ENCODE measurements at places on chromosomes 7 and 10.

- DNase-seq, result peak; percentile 74
These were observed 202.0 kb downstream of the MAD1L1 start for GRCh38 chr7:2030475-2031450.

- DNase-seq, result no peak
These were observed 265.9 kb upstream of the SORCS1 start for GRCh38 chr10:107430446-107430845.

DNA sequence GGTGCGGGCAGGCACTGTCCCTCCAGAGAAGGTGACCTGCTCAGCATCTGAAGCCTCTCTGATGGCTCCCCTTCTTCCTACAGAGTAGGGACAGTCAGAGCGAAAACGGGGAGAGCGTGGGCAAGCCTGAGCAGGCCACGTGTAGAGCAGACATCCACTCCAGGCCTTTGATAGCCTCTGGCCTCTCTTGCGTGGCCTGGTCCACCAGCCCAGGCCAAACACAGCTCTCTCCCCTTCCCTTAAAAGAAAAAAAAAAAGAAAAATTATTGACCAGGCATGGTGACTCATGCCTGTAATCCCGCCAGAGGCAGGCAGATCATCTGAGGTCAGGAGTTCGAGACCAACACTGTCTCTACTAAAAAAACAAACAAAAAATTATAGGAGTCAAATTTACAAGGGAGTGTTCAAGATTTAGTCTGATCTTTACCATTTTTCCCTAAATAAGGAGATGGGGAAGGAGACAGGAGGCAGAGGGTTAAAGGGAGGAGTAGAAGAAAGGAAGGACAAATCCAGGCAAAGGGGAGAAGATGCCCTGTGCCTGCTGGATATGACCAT, 84.8 kb downstream of the PLXNA4 start:
- DNase-seq, result no peak

DNA sequence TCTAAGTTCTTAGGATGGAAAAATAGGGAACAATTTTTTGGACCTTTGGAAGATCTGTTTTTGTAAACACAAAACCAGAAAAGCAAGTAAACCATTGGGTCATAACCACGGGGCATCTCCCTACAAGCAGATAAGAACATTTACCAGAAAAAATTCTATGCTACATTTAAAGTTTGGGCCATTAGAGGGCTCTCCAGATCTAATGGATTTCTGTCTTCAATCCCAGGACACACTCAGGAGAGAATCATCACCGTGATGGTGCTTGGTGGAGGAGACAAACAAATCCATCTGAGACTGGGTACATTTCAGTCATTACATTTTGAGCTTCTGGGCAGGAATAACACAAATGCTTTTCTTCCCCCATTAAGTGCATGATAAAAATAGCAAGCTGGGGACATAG, 178.4 kb upstream of the TARP start:
- DNase-seq, result peak; percentile 5

- no peak for DNase-seq
These were observed 32.8 kb downstream of the TSPAN12 start for GRCh38 chr7:120825152-120825551.

- no peak for DNase-seq
These were observed 84.4 kb downstream of the RUNDC3B start for GRCh38 chr7:87712571-87712970.

DNA sequence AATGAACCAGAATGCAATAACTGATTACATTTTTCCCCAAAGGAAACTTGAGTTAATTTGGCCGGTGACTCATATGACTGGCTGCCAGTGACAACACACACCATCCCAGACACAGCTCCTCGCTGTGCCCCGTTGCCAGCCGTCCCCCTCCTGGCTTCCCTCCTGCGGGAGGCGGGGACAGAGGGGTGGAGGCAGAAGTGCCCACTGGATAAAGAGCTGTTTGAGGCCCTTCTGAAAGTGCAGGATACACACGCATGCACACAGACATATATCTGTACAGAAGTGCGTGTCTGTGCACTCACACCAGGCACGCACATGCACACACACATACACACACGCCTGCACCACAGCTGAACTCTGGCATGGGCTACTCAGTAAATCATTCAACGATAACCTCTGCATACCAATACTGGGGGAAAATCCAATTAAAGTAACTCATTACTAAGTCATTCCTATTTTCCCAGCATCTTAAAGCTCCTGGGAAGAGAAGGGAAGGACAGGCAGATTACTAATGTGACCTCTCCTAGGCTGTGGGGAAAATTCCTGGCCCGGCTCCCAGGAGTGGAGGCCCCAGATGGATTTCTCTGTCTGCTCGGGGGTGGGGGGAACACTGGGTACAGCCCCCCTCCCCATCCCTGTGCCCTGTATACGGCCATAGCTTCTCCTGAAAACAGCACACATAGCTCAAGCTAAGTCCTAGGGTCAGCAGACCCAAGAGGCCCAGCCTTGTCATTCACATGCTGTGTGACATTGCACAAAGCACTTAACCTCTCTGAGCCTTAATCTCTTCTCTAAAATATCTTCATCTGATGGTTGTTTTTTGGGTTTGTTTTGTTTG, 52.3 kb upstream of the MYL10 start:
- no peak for DNase-seq

GRCh38 chr10:17229717-17229966, 1.6 kb downstream of the VIM start:
- no peak for DNase-seq

DNA sequence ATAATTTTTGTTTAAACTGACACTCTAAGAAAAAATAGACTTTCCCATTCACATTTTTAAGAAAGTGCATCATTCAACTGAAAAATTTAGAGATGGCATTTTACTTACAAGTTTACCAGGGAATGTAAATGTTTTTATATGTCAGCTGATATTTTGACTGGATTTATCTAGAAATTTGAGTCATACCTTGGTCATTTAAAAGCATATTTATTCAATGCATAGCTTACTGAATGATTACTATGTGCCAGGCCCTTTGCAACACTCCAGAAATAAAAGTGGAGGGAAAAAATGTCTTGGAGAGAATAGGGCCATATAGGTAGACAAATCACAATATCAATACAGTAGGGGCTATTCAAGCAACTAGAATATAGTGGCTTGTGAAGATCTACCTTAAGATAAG, 98.4 kb upstream of the FAM3C start:
- DNase-seq, result no peak

- DNase-seq, result no peak
These were observed 19.8 kb downstream of the DNAJB12 start for GRCh38 chr10:72334825-72335393.

DNA sequence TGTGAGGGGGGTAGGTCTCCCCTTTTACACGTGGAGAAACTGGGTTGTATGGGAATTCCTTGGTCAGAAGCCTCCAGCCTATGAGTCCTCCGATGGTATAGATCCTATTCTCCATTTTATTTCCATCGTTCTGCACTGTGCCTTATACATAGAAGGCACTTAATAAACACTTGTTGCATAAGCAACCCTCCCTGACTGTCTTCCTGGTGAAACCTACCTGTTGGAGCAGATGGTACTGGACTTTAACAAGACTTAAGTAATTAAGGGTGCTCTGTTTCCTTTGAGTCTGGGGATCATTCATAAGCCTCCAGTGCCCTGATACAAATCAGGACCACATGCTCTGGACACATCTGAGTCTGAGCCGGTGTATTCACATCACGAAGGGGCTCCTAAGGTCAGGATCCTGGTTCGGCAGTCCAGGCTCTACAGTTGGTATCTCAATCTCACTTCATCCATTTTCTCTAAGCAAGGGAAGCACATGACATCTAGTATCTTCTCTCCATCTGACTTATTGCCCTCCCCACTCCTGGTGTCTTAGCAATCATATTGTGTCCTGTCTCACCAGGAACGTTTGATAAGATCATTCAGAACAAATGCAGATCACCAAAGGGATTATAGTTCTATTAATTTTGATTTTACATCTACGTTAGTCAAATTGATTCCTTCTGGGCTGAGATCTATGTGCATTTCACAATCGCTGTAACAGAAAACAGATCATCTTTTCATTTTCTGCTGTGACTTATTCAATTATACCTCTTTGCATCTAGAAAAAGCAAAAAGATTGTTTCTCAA, 22.8 kb upstream of the EZH2 start:
- DNase-seq, result peak; percentile 42

DNA sequence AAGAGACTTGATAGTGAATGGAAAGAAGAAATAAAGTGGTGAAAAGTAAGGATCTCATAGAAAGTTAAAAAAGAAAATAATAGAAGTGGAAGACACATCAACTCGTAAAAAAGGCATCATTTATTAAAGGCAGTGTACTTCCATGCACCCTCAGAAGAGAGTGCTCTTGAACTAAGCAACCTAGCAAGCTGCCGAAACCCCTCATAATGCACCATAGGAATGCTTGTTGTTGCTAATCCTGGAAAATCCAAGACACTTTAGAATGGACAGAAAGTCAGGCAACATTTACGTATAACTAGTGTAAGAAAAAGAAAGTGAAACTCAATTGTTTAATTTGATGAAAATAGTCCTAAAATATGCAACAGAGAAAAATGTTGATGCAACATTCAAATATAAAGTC, 12.8 kb downstream of the TFPI2 start:
- DNase-seq, result no peak

DNA sequence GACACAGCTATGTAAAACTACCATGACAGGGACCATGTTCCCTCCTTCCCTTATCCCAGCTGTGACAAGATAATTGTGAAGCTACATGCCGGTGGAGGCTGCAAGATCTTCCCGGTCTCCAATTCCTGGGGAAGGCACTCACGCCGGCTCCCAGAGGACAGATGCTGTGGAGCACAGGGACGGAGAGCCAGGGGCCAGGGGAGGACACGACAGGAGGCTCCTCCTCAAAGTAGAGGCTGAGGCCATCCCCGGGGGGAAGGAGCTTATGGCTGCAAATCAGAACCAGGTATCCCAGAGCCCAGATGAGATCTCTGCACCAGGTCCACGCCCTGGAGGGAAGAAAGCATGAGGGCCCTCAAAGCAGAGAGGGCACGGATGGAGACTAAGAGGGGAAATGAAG, 286.2 kb downstream of the TCERG1L start:
- no peak for DNase-seq

DNA sequence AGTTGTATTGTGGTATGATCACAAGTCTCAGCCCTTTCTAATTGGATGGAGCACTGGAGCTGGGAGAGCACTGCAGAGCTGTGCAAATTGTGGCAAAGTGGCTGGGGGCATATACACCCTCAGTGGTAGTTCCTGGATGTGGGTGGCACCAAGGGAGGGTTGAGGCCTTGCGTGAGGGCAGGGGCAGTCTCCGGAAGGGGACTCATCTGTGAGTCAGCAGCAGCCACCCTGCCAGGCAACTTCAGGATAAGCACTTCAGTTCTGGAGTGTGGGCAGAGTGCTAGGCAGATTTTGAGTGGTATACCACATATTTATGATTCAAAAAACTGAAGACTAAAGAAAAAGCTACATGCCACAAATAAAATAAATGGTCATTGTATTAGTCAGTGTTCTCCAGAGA, 210.5 kb downstream of the ETV1 start:
- DNase-seq, result no peak

DNA sequence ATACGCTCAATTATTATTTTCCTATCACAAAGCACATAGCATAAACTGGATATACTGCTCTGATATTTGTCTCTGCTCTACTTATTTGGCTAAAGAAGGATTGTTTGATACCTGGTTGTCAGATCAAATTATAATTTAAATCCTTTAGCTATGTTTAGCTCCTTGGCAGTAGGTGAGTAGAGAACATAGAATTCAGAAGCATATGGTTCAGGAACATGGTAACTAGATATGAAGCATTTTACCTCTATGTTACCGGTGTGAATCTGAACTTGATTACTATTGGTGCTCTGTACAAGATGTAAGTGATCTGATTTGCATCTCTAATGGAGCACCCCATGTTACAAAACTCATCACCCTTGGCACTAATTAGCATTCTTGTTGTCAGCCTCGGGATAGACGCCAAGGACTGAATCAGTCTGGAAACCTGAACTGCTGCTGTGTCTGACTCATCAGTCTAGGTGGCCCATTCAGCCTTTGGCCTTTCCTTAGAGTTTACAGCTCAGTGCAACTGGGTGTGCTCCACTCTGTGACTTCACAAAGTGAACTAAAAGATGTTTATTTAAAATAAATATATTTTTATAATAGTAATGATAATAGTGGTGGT, 12.3 kb upstream of the MYPN start:
- no peak for DNase-seq

DNA sequence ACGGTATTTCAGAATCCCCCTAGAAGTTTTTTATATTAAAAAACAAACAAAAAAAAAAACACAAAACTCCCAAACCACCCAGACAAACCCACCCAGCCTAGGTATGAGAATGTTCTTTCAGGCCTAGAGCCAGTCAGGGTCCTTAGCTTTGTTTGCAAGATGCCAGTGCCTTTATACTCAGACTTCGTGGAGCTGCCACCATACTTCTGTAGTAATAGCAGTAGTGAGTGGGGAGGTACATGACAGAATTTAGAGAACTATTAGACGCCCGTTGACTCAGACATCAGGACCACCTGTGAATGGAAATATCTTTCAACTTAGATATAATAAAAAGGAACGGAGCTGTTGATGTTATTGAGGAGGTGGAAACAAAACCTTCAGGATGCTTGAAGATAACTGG, 138.2 kb upstream of the MKLN1 start:
- no peak for DNase-seq

- DNase-seq, result peak; percentile 47
These were observed 11.0 kb downstream of the GHRHR start for GRCh38 chr7:30974605-30975255.

DNA sequence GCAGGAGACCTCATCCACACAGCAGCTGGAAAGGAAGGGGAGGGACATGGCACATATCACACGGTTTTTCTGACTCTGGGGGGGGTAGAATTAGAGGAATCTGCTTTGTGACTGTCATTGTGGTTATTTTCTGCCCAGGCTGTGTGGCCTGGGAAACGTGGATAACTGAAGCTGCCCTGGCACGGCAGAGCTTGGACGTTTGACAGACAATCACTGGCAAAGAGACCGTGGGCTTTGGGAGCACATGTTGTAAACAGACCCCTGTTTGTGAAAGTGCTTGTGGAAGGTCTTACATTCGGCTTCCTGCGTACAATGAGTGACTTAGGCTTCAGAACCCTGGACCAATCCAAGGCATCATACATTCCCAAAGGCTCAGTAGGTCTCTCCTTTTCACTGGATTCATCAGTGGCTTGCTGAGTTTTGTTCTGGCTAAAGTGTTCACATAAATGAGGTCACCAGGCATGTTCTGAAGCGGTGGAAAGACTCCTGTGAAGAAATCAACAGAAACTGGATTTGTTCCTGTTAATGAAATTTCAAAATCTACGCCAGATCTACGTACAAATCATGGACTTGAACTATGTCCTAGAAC, 188.2 kb downstream of the TEX36 start:
- no peak for DNase-seq

- peak; percentile 15 for DNase-seq
These were observed 367.7 kb downstream of the PHF14 start for GRCh38 chr7:11341285-11341944.

All from NCI-H524 (cell line).